Kidney (tissue), 22 donors: ENCODE measurements at places on chromosomes 1 and 21. TPM values are rescaled to one million over a fixed set of nuclear protein-coding genes. Genes with fewer than 3 reads are reported as not detected.
A peak's percentile ranks its signal among the peaks of the same experiment; 100 is the strongest.

- DNase-seq, result peak; percentile 52
These were observed 147.5 kb upstream of the SPATA6 start for GRCh38 chr1:48619539-48619938.

DNA sequence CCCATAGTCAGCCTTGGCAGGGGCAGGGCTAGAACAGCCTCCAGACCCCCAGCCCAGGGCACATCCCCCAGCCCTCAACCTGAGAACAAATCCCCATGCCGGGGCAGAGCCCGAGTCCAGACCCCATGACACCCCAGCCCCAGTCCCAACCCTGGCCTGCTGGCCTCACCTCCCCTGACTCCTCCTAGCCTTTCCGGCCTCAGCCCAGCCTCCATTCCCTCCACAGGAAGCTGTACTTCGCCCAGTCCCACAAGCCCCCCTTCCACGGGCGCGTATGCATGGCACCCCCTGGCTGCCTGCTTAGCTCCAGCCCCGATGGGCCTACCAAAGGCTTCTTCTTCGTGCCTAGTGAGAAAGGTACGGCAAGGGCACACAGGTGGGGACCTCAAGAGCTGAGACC is 50.4 kb downstream of the DISP3 start:
- DNase-seq, result peak; percentile 69

GRCh38 chr1:202680586-202681352 is 29.5 kb downstream of the SYT2 start:
- DNase-seq, result peak; percentile 36

DNA sequence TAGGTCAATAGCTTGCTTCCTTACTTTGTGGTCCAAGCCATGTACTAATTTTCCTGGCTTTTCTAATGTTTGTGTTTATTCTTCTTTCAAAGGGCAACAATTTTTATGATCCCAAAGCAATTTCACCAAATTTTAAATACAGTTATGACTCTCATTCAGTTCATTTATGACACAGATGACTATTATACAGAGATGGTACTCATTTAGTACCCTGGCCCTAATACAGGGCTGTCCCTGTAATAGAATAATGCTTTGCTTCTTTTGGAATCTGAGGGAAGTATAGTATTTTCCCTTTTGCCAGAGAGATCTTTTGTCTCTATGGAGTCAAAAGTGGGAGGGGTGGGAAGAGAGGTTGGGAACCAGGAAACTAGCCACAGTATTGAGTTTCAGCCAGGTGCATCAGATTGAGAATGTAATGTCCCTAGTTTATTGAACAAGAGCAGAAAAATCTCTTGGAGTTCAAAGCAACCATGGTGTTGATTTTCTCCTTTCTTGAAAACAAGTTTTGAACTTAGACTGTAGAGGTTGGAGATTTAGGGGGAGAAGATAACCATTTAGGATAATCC is 20.4 kb downstream of the DENND2D start:
- DNase-seq, result no peak

DNA sequence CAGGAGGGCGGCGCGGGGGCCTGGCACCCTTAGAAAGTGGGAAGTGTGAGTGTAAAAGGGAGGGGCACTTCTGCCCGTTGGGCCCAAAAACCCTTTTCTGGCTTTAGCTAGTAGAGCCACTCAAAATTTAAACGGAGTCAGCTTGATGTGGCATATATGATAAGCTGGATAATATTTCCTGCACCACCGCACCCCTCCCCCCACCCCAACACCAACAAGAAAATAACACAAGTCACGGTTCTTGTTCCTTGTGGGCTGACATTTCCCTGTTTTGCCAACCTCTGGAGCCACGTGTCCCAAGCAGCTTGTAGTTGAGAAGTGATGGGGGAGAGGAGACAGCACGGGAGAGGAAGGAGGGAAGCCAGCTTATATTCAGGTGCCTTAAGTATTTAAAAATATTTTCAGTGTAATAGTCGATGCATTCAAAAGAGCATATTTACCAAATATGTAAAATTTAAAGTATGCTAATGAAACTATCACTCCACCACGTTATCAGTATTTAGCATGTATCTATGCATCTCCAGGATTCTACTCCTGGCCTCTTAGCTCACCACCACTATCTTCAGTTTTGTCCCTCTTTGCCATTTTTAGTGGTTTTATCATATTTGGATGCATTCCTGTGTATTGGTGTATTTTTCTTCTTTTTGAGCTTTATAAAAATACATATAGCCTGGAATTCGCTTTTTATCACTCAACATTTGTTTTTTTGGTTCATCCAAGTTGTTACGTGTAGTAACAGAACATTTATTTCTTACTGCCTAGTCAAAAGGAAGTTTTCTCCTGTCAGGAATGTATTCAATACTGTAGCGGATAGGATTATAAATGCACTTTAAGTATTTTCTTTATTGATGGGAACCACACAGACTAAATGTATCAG is 773 bp upstream of the DDX59 start:
- DNase-seq, result peak; percentile 79

GRCh38 chr1:2004856-2005255 is 1.3 kb upstream of the CFAP74 start:
- no peak for DNase-seq

DNA sequence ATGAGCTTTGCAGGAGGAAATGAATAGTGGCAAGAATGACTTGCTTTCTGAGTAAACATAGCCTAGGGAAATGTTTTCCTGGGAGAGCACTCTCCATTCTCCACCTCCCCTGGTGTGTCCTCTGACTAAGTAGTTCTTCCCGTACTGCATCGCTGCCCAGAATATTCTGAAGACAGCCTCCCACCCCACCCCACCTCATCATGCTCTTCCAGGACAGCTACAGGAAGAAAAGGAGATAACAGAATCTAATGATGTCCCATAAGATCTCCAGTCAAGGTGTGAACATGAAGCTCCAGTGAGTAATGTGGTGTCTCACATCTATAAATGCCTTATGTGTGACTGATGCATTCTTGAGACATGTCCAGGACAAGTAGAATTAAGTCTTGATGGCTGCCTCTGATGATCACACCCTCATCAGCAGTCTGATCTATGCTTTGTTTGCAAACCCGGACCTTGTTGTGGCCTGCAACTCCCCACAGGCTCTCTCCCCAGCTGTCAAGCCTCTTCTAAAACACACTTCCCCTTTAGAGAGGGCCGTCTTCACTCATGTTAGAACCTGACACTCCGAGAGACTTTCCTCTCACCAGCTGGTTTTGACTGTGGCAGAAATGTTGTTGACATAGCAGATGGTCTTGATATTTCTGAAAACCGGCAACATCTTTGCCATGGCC is 183.0 kb downstream of the CYYR1 start:
- DNase-seq, result peak; percentile 26

Gene CAPN8
- total RNA-seq, result 56.1 TPM

- peak; percentile 91 for DNase-seq
These were observed 21.9 kb upstream of the LAPTM5 start for GRCh38 chr1:30779294-30780071.

- DNase-seq, result no peak
These were observed 165.8 kb downstream of the LYPLAL1 start for GRCh38 chr1:219339466-219339865.

Gene PRR9
- total RNA-seq, result not detected

Gene NT5C1A
- total RNA-seq, result 2.0 TPM

Gene NLRP3
- 4.0 TPM for total RNA-seq

- DNase-seq, result no peak
These were observed 102.5 kb downstream of the KCNN3 start for GRCh38 chr1:154767315-154768240.
